ENCODE measurements at places on chromosomes 7 and 10. TPM values are rescaled to one million over a fixed set of nuclear protein-coding genes. Genes with fewer than 3 reads are reported as not detected.

- no peak for DNase-seq
These were observed 88.4 kb downstream of the NT5C2 start for GRCh38 chr10:103104721-103105120.

- no peak for DNase-seq
These were observed 58.8 kb downstream of the NOC3L start for GRCh38 chr10:94303929-94304328.

Gene CTAGE15
- total RNA-seq, result not detected

- no peak for DNase-seq
These were observed 29.4 kb upstream of the CCNJ start for GRCh38 chr10:96013956-96014355.

Gene C10orf88
- total RNA-seq, result 4.5 TPM

Gene LRRC18
- not detected for total RNA-seq

DNA sequence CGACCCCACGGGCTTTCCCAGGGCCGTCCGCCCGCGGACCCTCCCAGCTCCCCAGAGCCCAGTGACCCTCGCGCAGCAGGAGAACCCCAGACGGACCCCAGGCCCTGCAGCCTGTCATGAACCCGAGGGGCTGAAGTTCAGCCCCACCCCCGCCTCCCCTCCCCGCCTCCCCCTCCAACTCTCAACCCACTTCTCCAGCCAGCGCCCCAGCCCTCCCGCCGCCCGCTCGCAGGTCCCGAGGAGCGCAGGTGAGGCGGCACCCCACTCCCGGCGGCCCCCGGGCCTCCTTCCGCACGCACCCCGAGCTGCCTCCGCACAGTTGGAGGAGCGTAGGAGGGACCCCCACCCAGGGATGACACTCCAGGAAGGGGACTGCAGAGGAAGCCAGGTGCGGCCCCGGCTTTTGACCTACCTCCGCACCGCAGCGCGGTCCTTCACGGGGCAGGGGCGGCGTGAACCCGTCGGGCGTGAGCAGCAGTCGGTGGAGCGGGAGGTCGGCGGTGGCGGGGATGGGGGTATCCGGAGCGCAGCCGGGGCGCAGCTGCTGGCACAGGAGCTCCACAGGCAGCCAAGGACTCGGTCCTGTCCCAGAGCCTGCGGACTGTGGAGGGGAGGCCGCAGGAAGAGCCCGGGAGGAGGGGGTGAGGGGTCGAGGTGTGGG, at the start of gene TMEM176A:
Gene TMEM176A (plus strand): TSS at position 189 of the 661 bp plus-strand sequence. CDS start 782 bp downstream, outside the sequence.
- DNase-seq, result no peak
